A172 (cell line): ENCODE measurements at places on chromosomes 2 and 18. TPM values are rescaled to one million over a fixed set of nuclear protein-coding genes. Genes with fewer than 3 reads are reported as not detected.

The EGR4 gene
- total RNA-seq = not detected in 2 replicates

The SERPINB11 gene
- total RNA-seq = not detected in 2 replicates

The PDE1A gene
- total RNA-seq = 1.4 TPM in 1 of 2 replicates, not detected in the other

The IWS1 gene
- total RNA-seq = 56.2 and 72.9 TPM in 2 replicates

The DSG4 gene
- total RNA-seq = not detected in 2 replicates

The LIPG gene
- 3.2 and 3.7 TPM in 2 replicates for total RNA-seq

GRCh38 chr18:62512996-62513395 lies 9.8 kb upstream of the ZCCHC2 start:
- DNase-seq = no peak

DNA sequence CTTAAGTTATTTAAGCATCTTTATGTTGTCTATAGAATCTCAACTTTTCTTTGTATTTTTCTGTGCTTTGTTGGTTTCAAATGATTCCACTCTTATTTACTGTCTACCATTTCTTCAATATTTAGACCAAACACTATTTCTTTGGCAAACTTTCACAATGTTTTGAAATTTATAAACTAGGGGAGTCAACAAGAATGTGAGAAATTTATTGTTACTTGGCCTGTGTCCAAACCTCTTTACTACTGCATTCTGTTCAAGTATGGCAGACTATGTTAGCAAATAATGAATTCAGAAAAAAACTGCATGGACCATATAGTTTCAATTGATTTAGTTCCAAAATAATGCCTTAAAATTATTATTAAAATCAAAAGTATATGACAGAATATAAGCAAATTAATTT lies 470.2 kb downstream of the FBXO15 start:
- DNase-seq = no peak

DNA sequence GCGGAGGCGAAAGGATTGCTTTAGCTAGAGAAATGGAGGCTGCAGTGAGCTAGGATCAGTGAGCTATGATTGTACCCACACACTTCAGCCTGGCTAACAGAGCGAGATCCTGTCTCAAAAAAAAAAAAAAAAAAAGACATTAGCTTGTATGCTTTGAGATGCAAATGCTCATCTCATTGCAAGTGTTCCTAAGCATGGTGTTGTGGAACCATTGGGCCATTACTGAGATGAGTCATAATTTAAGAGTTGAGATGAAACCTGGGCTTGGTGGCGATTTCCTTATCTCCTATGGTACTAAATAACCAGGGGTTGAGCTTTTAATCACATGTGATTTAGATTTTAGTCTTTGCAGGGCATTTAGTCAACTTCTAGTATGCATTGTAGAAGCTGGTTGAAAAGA lies 2.2 kb downstream of the PLEKHA3 start:
- DNase-seq = no peak

DNA sequence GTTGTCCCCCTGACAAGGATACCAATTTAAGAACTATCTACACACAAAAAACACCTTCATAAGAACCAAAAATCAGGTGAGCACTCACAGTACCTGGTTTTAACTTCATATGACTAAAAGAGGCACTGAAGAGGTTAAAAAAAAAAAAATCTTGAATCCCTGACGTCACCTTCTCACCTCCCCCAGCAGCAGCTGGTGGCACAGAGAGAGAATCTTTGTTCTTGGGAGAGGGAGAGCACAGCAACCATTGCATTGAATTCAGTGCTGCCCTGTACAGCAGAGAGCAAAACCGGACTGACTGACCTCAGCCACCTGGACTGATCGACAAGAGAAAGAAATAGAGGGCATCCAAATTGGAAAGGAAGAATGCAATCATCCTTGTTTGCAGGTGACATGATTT lies 566.0 kb downstream of the TMX3 start:
- no peak for DNase-seq

- DNase-seq = no peak
These were observed 21.0 kb upstream of the PAX3 start for GRCh38 chr2:222319586-222320435.

- no peak for DNase-seq
These were observed 42.2 kb downstream of the UBE2E3 start for GRCh38 chr2:181022652-181023051.

DNA sequence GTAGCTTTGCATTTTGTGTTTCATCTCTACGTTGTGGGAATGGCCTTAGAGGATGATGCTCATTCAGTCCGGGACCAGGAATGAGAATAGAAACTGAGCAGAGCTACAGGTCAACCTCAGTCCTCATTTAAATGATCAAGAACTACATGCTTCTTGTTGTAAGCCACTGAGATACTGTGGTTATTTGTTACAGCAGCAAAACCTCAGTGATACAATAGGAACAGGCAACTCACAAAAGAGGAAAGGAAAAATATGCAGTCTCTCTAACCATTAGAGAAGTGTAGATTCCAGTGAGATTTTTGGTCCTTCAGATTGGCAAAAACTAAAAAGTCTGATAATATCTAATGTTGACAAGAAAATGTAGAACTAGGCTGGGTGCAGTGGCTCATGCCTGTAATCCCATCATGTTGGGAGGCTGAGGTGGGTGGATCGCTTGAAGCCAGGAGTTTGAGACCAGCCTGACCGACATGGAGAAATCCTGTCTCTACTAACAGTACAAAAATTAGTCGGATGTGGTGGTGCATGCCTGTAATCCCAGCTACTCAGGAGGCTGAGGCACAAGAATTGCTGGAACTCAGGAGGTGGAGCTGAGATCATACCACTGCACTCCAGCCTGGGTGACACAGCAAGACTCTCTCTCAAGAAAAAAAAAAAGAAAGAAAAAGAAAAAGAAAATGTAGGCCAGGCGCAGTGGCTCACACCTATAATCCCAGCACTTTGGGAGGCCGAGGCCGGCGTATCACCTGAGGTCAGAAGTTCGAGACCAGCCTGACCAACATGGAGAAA lies 13.3 kb downstream of the CHCHD5 start:
- DNase-seq = no peak

DNA sequence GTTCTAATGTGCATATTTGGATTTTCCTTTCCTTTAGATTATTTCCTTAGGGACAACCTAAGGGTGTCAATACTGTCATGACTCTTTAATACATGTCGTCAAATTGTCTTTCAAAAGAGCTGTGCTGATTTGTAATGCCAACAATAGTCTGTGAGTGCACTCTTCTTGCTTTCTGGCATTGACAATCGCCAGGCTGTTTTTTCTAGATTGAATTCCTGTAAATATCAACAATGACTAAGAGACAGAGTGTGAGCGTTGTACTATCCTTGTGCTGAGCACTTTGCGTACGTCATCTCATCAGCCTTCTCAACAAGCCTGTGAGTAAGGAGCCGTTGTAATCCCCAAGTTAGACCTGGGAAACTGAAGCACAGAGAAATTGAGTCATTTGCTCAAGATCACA lies 96.0 kb downstream of the ACOXL start:
- no peak for DNase-seq

GRCh38 chr2:231028889-231029288 lies 8.4 kb upstream of the C2orf72 start:
- no peak for DNase-seq

GRCh38 chr2:66869076-66869475 lies 434.2 kb downstream of the MEIS1 start:
- no peak for DNase-seq

- DNase-seq = no peak
These were observed 698.9 kb downstream of the GALR1 start for GRCh38 chr18:77948567-77948966.

- no peak for DNase-seq
These were observed 52.8 kb downstream of the INPP5D start for GRCh38 chr2:233112776-233113452.

GRCh38 chr2:146048141-146048540 lies 1528.2 kb upstream of the ZEB2 start:
- no peak for DNase-seq

DNA sequence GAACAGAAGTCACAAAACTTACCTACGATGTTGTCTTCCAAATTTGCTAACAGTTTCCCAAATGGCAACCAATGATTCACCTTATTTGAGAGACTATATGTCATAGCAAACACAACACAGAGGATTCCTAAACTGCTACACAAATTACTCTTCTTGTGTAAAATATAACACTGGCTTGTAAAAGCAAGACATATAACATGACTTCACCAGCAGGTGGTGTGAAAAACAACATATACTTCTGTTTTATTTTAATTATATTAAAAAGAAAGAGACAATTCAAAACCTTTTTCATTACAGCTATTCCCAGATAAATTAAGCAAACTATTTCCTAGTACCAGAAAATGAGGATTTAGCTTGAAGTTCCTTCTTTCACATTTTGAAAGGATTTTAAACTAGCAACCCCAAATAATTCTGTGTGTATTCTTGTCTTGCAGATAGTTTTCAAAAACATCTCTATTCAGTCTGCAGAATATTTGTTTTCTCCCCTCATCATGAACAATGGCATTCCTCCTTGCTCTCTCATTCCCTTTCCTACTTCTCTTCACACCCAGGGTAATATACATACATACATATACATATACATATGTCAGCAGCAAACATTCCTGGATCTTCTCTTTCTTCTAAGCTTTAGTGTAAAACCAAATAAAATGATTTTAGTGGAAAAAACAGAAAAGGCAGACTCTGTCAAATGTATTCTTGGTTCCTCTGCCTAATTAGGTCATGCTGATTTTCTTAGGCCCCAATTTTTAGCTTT lies 62.1 kb downstream of the SCN3A start:
- DNase-seq = no peak

DNA sequence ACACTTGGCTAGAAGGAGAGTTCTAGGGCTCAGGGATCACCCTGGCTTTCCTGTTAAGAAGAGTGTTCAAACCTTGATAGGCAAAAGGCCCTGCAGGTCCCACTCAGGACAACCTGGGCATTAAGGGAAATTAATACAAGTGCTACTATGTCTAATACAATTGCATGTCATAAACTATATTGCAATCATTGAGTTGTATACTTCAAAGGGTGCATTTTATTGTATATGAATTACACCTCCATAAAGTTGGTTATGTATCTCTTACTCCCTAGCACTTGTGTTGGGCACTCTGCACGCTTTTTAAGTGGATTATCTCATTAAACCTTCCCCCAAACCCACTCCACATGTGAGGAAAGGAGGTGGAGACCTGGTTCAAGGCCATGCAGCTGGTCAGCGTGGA lies 172.1 kb upstream of the GLI2 start:
- no peak for DNase-seq

GRCh38 chr2:55014962-55015939 lies 35.0 kb downstream of the RTN4 start:
- peak; percentile 63 for DNase-seq

DNA sequence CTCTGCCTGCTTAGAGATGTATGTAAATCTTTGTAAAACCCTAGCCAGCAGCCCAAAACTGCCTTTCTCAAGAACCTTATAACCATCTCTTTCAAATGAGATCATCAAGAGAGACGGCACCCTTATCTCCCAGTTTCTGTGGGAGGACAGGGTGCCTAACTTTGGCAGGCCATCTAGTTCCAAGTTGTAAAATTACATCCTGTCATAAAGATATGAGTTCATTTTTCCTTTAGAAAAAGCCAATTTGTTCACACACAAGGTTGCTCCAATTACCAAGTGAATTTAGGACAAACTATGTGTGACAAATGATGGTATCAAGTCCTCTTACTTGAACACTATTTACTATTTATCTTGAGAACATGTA lies 65.3 kb downstream of the MEMO1 start:
- DNase-seq = no peak

- no peak for DNase-seq
These were observed 21.0 kb upstream of the SANBR start for GRCh38 chr2:61044636-61045035.

- peak; percentile 53 for DNase-seq
These were observed 76.8 kb downstream of the LYPD1 start for GRCh38 chr2:132593171-132593570.

- DNase-seq = no peak
These were observed 106.1 kb downstream of the ZNF516 start for GRCh38 chr18:76388891-76389423.
